ENCODE measurements at places on chromosomes 1 and 21.

- no peak for DNase-seq
Observed at GRCh38 chr1:57736940-57737339, 313.1 kb upstream of the DAB1 start.

GRCh38 chr1:44641126-44642102, 32.9 kb downstream of the TMEM53 start:
- no peak for DNase-seq

- no peak for DNase-seq
Observed at GRCh38 chr1:198846556-198846955, 207.7 kb downstream of the PTPRC start.

- no peak for DNase-seq
Observed at GRCh38 chr21:32356874-32357395, 35.9 kb downstream of the URB1 start.

DNA sequence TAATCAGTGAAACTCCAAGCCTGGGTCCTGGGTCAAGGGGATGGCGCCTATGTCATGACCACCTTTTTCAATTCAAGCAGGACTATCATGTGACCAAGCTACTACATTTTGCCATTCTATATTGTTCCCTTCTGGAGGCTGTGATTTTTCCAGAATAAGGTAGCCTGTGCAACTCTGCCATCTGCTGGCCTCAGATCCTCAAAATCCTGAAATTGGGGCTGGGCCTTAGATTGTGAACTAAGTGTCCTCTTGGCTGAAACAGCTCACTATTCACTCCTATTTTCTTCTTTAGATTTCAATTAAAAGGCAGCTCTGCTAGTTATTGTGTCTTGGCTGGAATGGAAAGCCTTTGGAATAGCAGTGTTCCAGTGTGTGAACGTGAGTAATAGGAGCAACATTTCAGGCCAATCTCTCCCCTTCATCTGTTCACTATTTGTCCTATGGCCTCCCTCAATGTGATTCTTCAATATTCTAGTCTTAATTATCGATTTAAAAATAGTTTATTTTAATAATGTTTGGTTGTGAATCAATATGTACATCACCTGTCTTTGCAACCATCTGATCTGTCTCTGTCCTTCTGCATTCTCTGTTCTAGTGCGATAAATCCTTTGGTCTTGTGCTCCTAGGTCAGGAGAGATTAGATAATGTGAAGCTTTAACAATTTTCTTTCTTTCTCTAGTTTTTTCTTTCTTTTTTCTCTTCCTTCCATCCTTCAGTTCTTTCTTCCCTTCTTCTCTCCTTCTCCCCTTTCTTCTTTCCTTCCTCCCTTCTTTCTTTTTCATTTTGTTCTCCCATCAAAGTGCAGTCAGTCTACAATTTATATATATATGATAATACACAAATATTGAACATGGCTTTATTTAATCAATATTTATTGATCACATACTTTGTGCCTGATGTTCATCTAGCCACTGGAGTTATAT, 69.8 kb downstream of the CR1 start:
- DNase-seq: no peak

DNA sequence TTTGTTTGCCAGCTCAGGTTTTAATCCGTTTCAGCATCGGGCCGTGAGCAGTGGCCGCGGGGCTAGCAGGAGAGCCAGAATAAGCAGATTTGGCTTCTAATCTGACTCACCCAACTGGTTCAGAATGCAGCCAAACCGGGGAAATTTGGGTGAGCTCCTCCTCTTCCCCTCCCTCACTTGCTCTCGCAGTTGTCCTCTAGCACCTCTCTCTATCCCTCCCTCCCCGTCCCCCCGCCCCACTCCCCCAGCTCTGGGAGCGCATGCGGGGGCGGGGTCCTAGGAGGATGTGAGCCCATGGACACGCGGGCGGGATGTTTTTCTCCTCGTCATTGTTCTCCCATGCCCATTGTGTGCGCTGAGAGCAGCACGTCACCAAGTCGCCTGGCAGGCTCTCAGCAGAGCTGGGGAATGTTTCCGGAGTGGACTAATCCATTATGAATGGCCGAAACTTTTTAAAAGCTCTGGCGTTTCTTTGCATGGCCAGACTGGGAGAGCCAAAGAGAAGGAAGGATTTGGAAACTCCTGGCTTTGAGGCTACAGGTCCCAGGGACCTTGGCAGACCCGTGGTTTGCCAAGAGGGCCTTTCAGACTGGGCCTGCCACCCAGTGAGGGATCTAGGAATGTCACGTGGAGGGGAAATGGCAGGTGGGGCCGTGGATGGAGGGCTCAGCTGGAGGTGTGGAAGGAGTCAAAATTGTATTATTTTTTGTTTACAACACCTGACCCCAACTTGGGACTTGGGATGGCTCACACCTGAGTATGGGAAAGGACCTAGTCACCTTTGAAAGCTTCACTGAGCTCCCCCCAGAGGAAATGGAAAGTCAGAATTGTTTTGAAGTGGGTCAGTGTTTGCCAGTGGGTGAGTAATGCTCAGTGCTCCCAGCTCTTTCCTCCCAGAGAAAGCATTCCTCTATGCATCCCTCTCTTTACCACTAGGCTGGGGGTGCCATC, 39.2 kb downstream of the CDK18 start:
- DNase-seq: no peak

DNA sequence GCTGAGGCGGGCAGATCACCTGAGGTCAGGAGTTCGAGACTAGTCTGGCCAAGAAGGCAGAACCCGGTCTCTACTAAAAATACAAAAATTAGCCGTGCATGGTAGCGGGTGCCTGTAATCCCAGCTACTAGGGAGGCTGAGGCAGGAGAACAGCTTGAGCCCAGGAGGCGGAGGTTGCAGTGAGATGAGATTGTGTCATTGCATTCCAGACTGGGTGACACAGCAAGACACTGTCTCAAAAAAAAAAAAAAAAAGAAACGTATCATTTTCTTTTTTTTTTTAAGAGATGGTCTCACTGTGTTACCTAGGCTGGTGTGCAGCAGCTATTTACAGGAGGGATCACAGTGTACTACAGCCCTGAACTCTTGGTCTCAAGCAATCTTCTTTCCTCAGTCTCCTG, 47.3 kb downstream of the ITGB3BP start:
- no peak for DNase-seq

- no peak for DNase-seq
Observed at GRCh38 chr1:103525114-103525606, 339 bp upstream of the RNPC3 start.

GRCh38 chr1:5690291-5690690, 301.9 kb downstream of the NPHP4 start:
- no peak for DNase-seq

DNA sequence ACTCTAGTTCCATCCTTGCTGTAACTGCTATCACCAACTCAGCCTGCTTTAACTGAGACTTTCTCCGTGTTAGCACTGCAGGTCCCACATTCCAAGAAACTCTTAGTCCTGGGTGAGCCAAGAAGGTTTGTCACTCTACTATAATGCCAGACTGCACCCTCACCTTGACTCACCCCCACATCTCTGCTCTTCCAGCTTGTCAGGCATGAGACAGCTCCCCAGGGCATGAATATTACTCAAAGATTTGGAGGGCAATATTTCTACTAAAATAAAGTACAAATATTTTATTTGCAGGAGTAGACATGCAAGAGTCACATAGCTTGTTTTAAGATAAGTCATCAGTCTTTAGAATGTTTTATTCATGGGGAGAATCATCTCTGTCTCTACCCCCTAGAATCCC, 110.2 kb downstream of the MATN1 start:
- DNase-seq: no peak

DNA sequence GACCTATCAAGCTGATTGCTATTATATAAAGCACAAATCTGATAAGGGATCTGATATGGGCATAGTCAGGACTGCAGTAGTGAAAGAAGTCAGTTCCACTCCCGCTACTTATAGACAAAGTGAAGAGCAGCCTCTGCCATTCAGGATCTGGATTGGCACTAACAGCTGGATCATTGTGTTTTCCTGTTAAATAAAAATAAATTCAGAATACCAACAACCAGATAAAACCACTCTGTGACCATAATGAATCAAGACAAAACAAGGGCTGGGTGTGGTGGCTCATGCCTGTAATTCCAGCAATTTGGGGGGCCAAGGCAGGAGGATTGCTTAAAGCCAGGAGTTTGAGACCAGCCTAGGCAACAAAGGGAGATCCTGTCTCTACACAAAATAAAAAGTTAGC, 5.0 kb upstream of the GLRX2 start:
- no peak for DNase-seq

DNA sequence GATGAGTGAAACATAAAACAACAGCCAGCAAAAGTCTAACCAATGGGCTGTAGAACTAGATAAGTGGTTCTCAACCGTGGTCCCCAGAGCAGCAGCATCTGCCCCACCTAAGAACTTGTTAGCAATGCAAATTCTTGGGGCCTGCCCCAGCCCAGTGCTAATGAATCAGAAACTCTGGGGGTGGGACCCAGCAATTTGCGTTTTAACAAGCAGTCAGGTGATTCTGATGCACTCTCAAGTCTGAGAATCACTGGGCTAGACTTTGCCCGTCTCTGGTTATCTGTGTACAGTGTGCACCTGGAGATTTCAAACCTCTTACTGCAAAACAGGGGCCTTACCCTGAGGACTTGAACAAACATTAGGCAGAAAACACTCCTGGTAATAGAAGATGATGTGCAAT, 66.5 kb downstream of the PLXNA2 start:
- DNase-seq: no peak

DNA sequence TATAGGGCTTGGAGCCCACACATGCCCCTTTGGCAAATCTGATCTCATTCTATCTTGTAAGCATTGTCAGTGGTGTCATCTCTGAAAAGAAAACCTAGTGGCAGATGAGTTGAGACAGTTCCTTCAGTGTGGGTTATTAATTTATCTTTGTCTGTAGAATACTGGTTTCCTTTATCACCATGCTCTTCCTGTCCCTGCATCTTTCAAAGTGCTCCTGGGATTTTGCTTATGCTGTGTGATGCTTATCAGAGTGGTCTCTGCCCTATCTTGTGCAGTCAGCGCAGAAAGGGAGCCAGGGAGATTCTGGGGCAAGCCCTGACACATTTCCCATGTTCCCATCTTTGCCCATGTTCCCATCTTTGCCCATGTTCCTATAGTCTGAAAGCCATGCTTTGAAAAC, 402.9 kb downstream of the RWDD3 start:
- DNase-seq: no peak

GRCh38 chr1:21955501-21956281, 18.6 kb upstream of the HSPG2 start:
- DNase-seq: no peak

GRCh38 chr1:20183616-20184271, 2.2 kb upstream of the UBXN10 start:
- DNase-seq: no peak

DNA sequence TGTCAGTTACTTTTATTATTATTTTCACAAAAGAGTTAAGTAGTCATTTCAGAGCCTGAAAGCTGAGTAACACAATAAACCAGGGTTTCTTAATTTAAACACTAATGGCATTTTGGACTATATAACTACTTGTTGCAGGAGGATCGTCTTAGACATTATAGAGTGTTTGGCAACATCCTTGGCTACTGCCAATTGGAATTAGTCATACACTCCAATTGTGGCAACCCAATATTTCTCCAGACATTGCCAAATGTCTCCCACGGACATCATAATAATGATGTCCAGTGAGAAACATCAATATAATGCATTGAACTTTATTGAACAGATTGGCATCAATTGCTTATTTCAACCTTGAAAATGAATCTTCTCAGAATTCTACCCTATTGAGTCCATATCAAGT, 441.9 kb upstream of the ADGRL4 start:
- no peak for DNase-seq

DNA sequence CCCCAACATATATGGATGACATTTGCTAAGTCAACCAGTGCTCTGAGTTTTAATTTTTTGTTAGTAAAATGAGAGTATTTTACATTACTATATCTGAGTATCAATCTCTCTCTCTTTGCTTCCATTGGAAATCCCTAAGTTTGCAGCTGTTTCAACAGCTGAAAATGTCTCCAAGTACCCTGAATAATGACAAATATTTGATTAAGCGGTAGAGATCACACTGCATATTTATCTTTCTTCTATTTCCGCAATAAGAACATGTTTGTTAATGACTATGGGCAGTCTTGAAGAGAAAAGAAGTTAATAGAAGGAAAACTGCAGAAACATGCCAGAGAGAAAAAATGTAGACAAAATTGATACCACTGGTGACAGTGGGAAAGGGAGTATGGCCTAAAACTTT, 1117.5 kb downstream of the NCAM2 start:
- no peak for DNase-seq

- no peak for DNase-seq
Observed at GRCh38 chr1:221806236-221806635, 64.3 kb upstream of the DUSP10 start.

DNA sequence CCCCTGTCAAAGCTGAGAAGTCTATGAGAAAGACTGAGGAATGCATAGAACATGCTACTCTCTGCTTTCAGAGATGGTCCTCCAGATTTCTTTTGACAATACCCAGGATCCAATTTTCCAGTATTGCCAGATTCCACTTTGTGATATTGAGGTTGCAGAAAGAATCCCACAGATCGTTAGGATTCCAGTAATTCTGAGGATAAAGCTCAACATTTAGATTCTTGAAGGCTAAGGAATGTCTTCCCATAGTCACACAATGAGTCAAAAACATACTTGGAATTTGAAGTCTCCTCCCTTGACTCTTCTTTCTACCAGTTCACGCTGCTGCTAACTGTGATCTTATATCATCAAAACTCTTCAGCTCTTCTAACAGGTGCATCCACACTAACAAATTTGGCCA, 57.1 kb downstream of the TNFSF18 start:
- no peak for DNase-seq

DNA sequence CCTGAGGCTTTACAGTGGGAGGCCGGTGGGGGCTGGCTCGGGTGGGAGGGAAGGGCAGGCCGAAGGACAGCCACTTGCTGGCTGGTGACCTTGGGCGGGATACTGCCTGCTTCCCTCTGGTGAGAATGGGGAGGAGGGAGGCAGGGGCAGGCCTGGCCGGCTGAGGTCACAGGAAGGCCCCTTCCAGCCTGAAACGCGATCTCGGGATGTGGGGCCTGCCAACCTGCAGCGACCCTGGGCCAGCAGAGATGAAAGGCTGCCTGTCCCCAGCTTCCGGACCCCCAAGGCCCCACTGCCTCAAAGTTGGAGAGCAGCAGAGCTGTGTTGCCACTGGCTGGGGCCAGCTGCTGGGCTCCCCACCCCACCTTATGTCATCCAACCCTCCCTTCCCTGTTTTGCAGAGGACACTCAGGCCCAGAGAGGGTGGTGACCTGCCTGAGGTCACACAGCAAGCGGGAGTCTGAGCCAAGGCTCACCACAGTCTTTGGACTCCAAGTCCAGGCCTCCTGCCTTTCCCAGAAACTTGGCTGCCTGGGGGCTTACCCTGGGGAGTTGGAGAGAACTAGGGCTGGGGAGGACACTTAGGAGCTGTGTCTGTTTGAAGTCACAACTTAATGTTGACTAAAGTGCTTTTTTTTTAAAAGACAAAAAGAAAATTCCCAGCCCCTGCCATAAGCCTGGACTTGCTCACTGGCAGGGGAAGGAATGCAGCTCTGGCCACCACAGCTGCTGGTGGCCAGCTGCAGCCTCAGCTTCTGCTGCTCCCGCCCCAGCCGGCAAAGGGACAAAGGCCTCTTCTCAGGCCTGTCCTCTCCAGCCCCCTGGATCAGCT, 14.8 kb upstream of the WASF2 start:
- DNase-seq: no peak
